ENCODE measurements at places on chromosomes 16 and 17. TPM values are rescaled to one million over a fixed set of nuclear protein-coding genes. Genes with fewer than 3 reads are reported as not detected.

- no peak for DNase-seq
Measured at GRCh38 chr17:57925361-57925990, 29.7 kb downstream of the CUEDC1 start.

- DNase-seq: no peak
Measured at GRCh38 chr16:11619327-11619851, 32.7 kb upstream of the LITAF start.

GRCh38 chr17:44137891-44138709, 3.6 kb upstream of the HROB start:
- peak; percentile 96 for DNase-seq

DNA sequence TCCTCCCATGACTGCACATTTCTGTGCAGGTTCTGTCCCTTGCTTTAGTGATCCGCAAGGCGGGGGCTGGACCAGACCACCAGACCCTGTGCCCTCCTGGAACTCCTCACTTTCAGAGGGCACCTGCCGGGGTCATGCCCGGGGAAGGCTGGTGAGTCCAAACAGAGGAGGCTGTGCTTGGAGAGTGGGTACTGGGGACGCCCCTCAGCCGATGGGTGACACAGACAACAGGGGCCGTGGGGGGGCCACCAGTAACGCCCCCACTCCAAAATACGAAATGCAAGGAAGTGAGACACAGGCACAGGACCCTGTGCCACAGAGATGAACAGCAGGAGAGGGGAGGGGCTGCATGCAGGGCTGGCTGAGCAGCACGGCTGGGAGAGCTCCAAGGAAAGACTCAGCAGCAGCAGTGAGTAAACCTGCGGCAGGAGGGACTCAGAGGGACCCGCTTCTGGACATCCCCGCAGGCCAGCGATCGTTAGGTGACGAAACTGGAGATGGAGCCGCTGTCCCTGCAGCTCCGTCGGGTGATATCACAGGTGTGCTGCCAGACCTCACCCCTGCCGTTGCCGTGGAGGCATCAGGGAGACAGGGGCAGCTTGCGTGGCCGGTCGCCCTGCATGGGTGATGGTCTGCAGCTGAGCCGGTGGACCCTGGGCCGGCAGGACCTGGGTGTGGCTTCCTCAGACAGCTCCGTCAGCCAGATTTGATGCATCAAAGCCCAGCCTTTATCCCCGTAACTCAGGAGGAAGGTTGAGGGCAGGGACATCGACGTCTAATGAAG, 71.2 kb upstream of the GNG13 start:
- no peak for DNase-seq

DNA sequence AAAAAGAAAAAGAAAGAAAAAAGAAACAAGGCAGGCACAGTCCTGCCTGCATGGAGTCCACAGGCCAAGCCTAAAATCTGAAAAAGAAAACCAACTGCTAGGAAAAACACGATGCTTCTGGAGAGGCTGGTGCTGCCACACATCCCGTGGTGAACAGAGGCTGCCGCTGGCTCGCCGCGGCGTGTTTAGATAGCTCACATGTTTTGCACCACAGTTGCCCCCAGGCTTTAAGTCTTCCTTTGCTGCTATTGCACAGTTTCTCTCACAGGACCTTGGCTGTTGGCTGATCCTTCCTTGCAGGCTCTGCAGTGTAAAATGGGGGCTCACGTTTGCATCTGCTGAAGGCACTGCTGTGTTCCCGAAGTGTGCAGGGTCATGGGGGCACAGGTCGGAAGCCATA, 8.6 kb downstream of the SLC6A4 start:
- no peak for DNase-seq

GRCh38 chr17:77841742-77842527, 116.6 kb upstream of the TNRC6C start:
- DNase-seq: no peak

The SOX15 gene
- total RNA-seq: 7.5 TPM

GRCh38 chr16:81610144-81610842, 165.7 kb downstream of the CMIP start:
- no peak for DNase-seq

- no peak for DNase-seq
Measured at GRCh38 chr17:83152227-83152744, 72.9 kb downstream of the METRNL start.

GRCh38 chr17:45228763-45229539, 7.3 kb downstream of the FMNL1 start:
- DNase-seq: peak; percentile 95

DNA sequence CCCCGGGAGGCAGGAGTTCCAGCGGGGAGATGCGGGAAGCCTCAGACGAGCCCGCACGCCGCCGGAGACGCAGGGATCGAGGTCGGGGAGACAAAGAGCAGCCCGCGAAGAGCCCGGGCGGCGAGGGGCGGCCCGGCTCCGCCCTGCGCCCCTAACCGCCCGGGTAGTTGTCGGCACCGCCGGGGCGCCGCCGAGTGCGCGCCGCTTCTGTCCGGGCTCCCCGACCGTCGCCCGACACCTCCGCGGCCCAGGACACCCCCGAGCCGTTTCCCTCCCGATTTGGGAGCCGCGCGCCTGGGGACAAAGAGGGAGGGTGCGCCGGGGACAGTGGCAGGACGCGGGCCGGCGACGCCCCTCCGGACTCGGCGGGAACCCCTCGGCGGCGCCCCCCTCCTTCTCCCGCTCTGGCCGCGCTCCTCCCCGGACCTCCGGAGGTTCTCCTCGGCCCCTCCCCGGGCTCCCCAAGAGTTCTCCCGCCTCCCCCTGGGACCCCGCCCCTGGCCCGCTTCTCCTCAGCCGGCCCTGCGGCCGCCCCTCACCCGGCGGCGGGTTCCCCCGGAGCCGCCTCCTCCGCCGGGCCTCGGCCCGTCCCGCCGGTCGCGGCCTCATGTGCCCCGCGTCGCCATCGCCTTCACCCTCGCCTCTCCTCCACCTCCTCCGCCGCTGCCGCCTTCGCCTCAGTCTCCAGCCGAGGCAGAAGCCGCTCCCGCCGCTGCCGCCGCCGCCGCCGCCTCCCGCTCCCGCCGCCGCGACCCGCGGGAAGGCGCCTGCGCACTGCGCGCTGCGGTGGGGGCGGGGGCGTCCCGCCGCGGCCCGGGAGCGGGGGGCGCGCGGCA, at the start of gene GJC1:
TSS of gene GJC1 (minus strand) at position 765 of the 836 bp plus-strand sequence. CDS start 24,470 bp downstream, outside the sequence.
- DNase-seq: no peak

The SOST gene
- total RNA-seq: not detected

DNA sequence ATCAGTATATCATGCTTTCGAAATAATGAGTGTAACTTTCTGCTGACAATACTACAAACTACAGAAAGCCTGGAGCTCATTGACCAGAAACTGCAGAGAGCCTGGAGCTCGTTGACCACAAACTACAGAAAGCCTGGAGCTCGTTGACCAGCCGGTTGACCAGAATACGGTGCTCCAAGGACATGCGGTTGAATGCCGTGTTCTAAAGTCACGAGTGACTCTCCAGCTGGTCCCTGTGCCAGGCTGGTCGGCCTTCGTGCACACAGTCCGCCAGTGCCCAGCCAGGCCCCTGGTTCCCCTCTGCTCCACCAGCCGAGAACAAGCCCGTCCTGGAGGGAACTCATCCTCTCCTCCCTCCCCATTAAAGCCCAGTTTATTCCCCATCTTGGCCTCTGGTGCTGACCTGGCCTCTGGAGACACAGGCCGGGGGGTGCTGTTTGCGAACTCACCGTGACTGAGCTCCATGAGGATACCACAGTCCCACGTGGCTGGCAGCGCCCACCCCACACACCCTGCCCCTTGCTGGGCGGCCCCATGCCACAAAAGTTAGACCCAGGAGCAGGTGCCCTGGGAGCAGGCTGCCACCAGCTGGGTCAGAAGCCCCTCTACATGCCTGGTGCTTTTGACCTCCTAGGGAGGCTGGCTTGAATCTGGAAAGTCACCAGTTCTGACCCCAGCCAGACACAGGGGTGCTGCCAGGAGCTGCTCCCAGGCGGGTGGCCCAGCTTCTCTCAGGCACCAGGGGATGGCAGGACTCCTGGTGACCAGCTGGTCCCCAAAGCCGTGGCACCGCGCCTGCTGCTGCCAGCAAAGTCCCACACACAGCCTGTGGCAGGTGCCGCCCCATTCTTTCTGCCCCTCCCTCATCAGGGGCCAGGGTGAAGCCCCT, 15.5 kb upstream of the CDH15 start:
- no peak for DNase-seq

DNA sequence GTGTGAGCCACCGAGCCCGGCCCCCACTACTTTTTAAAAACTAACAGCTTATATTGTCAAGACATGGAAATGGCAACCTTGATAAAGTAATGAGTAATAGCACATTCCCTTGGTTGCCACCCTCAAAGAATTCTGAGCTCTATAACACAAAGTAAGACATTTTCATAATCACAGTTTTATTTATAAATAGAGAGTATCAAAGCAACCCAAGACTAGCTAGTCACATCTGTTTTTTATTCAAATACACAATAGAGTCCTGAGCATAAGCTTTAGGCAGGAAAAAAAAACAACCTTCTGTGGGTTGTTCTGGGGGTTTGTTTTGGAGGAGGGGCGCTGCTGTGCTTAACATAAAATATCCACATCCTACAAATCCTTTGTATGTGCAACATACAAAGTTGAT, 68.7 kb downstream of the CEP95 start:
- no peak for DNase-seq

DNA sequence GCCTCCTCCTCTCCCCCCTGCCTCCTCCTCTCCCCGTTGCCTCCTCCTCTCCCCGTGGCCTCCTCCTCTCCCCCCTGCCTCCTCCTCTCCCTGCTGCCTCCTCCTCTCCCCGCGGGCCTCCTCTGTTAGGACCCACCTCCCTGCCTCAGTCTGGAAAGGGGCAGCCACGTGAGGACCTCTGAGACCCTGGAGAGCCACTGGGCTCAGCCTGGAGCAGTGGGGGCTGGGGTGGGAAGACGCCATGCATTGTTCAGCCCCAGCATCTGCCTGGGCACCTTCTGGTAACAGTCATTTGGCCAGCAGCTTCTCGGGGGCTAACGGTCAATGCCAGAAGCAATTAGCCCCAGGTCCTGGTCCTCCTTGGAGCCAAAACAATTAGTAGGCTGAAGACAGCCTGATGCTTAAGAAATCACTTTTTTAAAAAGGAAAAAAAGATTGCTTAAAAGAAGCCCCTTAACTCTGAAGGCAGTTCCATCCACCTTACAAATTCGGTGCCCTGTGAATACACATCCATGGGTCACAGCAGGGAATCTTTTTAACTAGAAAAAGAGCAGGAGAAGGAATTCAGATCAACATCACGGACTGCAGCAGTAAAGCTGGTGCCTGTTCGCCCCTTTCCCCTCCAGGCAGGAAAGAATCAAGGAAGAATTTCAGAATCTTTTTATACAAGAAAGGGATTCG, 29.8 kb downstream of the NXN start:
- no peak for DNase-seq
